ENCODE measurements at places on chromosomes 2 and 18. TPM values are rescaled to one million over a fixed set of nuclear protein-coding genes. Genes with fewer than 3 reads are reported as not detected.

ASPRV1 gene
- 0.33 TPM for total RNA-seq

IKZF2 gene
- total RNA-seq = 15.6 TPM

NT5DC4 gene
- not detected for total RNA-seq

MBP gene
- 3.8 TPM for total RNA-seq

FLACC1 gene
- 2.0 TPM for total RNA-seq

TLX2 gene
- 0.58 TPM for total RNA-seq

IL1R1 gene
- 105 TPM for total RNA-seq

MYO1B gene
- total RNA-seq = 109 TPM

INO80D gene
- 6.1 TPM for total RNA-seq

IL36G gene
- not detected for total RNA-seq

LRRC30 gene
- not detected for total RNA-seq

SFXN5 gene
- total RNA-seq = 12.7 TPM

WDR12 gene
- total RNA-seq = 22.3 TPM

AKAIN1 gene
- total RNA-seq = not detected

C2orf78 gene
- not detected for total RNA-seq

ANKRD36 gene
- 27.8 TPM for total RNA-seq

SPC25 gene
- total RNA-seq = not detected

SLC9A4 gene
- not detected for total RNA-seq

FAM228A gene
- 1.3 TPM for total RNA-seq

CD28 gene
- under 0.01 TPM for total RNA-seq

FIGN gene
- 1.2 TPM for total RNA-seq

ARHGAP15 gene
- total RNA-seq = not detected

PLA2R1 gene
- 14.1 TPM for total RNA-seq

TMEM247 gene
- not detected for total RNA-seq

ALPP gene
- under 0.01 TPM for total RNA-seq

EVA1A gene
- 32.1 TPM for total RNA-seq

RAB1A gene
- 86.8 TPM for total RNA-seq

MAP2 gene
- total RNA-seq = 12.8 TPM

ANKRD30BL gene
- not detected for total RNA-seq

Data from smooth muscle cell of trachea (primary cell).